HFF-Myc (cell line): ENCODE measurements at places on chromosomes 13 and 19.

DNA sequence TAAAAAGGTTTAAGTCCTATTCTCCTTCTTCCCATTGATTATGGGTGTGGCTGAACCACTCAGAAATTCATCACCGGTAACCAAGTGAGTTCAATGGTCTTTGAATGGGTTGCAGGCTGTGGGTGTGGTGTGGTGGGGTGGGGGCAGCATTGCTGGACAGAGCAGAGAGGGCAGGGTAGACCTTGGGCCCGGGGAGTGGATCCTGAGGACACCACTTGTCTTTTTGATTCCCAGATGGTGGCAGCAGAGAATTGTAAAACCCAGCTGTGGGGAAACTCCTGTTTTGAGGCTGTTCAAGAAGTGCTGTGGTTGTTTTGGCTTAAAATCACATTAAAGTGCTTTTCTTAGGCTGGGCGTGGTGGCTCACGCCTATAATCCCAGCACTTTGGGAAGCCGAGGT, 45.8 kb upstream of the RGCC start:
- no peak for DNase-seq

DNA sequence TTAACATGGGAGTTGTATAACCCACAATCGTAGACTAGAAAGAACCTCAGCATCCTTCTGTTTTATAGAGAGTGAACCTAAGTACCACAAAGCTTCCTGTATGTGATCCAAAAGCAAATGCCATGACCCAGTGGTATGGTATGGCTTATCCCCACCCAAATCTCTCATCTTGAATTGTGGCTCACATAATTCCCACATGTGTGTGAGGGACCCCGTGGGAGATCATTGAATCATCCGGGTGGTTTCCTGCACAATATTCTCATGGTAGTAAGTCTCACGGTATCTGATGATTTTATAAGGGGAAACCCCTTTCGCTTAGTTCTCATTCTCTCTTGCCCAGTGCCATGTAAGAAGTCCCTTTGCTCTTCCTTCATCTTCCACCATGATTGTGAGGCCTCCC, 587.9 kb downstream of the LMO7 start:
- no peak for DNase-seq

DNA sequence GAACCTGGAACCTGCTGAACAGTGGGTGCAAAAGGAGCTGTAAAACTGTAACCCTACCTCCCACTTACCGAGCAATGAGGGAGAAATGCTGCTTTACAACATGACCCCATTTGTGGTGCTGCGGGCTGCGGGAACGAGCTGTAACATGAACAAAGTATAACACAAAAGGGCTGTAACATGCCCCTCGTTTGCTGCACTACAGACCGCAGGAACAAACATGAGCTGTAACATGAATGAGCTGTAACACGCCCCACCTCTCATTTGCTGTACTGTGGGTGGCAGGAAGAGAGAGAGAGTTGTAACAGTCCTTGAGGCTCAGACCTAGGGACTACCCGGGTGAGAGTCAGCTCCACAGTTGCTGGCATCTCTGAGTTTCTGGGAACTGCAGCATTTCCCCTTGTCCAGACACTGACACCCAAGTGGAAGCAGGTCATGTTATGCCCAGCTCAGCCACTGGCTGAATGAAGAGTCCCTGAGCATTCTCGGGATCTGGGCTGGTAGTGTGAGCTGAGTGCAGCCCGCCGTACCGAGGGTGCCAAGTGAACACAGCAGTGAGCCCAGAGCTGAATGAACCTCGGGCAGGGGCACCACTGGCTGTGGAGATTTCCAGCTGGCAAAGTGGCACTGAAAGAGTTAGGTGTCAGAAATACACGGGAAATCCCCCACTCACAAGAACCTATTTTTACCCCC, 1385.3 kb upstream of the SPRY2 start:
- DNase-seq: no peak

GRCh38 chr13:111006506-111007031, 91.7 kb upstream of the ANKRD10 start:
- DNase-seq: no peak

GRCh38 chr13:47190696-47191305, 293.9 kb upstream of the HTR2A start:
- DNase-seq: no peak

DNA sequence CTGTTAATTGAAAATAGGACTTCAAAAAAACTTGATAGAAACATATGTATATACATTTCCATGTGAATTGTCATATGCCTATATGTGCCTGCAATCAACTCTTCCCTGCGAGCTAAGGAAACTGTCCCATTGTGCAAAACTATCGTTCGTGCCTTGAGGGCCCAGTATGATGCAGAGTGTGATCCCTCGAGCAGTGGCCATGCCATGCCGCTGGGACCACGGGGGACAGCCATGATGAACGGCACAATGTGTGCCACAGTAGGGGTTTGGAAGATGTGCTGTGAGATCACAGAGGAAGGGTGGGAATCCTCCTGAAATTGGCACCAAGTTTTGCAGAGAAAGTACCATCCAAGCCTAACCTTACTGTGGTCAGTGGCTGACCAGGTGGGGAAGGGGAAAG, 118.1 kb upstream of the SOX1 start:
- DNase-seq: no peak

GRCh38 chr13:47896546-47896945, 104.5 kb downstream of the SUCLA2 start:
- DNase-seq: no peak

GRCh38 chr13:31913459-31913858, 118.1 kb upstream of the FRY start:
- no peak for DNase-seq

DNA sequence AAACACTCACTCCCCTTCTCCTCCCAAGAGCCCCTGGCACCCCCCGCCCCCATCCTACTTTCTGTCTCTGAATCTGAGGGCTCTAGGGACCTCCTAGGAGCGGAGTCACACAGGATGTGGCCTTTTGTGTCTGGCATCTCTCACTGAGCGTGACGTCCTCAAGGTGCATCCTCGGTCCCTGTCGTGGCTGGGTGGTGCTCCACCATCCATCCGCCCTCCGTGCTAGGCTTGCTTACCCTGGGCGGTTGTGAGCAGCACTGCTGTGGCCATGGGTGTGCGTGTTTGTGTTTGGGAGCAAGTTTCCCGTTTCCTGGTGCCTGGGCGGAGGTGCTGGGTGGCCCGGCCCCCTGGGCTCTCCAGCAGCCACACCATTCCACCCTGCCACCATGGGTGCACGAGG, 12.2 kb downstream of the PLEKHJ1 start:
- no peak for DNase-seq

- no peak for DNase-seq
Measured at GRCh38 chr13:112771877-112772538, 82.2 kb downstream of the ATP11A start.

DNA sequence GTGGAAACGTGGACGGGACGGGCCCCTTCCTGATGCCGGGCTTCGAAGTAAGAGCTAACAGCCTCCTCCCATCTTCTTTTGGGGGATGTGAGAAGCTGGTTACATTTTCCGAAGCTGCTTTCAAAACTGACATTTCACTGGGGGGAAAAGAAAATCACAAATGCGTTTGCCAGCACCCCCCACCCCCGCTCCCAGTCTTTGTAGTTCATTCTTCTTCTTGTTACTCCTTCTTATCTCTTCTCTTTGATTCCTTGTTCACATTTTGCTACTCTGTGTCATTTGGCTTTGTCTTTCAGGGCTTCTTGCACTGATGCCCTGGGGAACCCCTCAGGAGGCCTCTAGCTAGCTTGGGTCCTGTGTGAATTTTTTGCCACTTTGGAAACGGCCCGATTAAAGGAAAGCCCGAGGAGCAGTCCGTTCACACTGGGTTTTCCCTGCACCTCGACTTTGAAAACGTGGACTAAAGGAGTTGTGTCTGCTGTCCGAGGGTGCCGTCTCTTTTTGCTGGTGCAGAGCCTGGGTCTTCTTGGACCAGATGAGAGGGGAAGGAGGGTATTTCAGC, 1.3 kb downstream of the CARM1 start:
- DNase-seq: no peak

DNA sequence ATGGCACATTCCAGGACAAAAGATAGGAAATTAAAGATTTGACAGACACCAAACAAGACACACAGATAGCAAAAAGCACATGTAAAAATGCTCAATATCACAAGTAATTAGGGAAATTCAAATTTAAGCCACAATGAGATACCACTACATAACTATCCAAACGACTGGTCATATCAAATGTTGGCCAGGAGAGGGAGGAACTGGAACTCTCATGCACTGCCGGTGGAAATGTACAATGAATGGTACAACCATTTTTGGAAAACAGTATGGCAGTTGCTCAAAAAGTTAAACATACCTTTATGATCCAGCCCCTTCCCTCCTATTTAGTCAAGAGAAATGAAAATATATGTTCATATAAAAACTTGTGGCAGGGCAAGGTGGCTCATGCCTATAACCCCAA, 36.8 kb upstream of the CYP2S1 start:
- no peak for DNase-seq

- DNase-seq: no peak
Measured at GRCh38 chr13:113110048-113110851, 4.7 kb downstream of the F7 start.

GRCh38 chr19:28497137-28497536, 715.8 kb downstream of the UQCRFS1 start:
- no peak for DNase-seq

DNA sequence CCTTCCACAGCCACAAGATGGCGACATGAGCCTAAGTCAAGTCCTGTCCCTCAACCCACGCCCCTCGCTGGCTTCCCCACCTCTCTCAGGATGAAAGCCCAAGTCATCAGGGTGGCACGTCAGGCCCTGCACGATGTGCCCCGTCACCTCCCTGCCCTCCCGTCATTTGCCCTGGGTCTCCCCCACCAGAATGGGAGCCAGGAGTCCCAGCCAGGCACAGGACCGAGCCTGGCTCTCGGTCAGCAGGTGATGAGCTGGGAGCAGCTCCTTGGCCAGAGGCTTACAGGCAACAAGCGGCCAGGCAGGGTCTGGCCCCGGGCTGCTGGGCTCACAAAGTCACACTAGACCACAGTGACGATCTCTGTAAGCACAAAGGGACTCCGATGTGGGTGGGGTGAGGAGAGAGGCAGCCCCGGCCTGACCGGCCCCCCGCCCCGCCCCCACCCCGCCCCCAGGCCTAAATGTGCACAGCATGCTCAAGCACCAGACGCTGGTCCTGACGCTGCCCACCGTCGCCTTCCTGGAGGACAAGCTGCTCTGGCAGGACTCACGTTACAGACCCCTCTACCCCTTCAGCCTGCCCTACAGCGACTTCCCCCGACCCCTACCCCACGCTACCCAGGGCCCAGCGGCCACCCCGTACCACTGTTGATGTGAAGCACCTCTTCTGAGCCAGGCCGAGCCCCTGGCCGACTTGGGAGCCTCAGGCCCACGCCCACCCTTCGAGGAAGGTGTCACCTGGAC, 7.3 kb downstream of the MRPL4 start:
- DNase-seq: peak; percentile 70

- DNase-seq: peak; percentile 59
Measured at GRCh38 chr19:33171916-33172359, 22.2 kb upstream of the LRP3 start.

- no peak for DNase-seq
Measured at GRCh38 chr13:65907666-65908525, 1322.2 kb downstream of the PCDH9 start.

DNA sequence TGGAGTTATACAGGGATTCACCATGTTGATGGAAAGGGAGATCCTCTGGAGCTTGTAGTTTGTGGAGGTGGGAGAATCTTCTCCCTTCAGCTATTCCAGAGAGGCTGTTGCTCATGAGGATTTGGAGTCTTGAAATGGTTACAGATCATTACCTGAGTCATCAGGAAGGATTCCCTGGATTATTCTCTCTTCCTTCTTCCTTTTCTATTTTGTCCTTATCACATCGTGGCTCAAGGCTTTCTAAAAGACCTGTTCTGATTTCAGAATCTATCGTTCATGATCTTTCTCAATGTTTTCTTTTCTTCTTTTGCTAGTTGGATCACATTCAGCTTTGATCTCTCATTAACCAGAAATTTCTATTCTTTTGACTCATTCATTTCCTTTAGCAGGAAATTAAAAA, 196.0 kb downstream of the KLF5 start:
- DNase-seq: no peak

- no peak for DNase-seq
Measured at GRCh38 chr13:51167393-51168191, 54.6 kb upstream of the FAM124A start.

- no peak for DNase-seq
Measured at GRCh38 chr13:50794226-50794625, 49.3 kb downstream of the DLEU7 start.

GRCh38 chr19:50708179-50708879, 11.3 kb downstream of the SHANK1 start:
- no peak for DNase-seq

GRCh38 chr13:20001366-20002190, 43.1 kb downstream of the ZMYM2 start:
- DNase-seq: no peak

DNA sequence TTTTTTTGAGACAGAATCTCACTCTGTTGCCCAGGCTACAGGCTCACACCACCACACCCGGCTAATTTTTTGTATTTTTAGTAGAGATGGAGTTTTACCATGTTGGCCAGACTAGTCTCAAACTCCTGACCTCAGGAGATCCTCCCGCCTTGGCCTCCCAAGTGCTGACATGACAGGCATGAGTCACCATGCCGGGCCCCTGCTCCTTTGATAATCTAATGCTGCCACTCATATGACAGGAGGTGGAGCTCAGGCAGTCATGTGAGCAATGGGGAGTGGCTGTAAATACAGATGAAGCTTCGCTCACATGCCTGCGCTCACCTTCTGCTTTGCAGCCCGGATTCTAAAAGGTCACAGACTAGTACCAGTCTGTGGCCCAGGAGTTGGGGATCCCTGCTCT, 25.1 kb downstream of the ARHGEF18 start:
- no peak for DNase-seq

DNA sequence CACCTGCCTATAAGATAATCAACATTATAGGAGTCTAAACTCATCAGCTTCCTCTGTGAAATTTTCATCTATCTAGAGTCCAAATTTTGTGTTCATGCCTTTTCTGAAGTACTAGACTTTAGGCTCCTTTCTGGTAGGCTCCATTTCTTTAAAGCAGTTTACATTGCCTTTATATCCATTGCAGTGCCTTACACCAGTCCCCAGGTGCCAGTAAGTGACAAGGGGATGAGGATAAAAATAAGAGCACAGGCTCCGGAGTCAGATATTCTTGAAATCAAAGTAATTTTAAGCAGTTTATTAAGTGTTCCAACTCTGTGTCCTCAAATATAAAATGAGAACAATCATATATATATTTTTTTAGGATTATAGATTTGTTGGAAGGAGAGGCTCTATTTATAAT, 10.6 kb upstream of the CYSLTR2 start:
- no peak for DNase-seq

GRCh38 chr19:7450243-7451223, 38.3 kb downstream of the PEX11G start:
- no peak for DNase-seq

DNA sequence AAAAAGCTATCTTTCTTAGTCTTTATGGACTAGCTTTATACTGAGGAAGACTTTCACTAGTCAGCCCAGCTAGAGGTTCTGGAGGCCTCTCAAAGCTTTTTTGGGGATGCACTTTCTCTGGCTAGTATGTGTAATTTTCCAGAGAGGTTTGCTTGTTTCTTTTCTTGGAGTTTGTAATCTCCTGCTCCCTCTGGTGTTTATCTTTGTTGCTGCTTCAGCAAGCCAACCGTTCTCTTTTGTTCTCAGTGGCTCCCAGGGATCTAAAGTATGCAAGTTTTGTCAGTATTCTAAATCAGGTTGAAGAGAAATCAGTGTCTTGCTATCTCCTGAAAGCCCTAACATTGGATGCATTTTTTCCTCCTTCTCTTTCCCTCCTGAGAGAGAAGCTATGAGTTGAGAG, 121.1 kb upstream of the MYO16 start:
- DNase-seq: no peak

- DNase-seq: no peak
Measured at GRCh38 chr13:64041296-64041695, 2625.6 kb upstream of the PCDH20 start.
